Non-pigmented ciliary epithelial cell (primary cell): ENCODE measurements at places on chromosomes 11 and 22.

DNA sequence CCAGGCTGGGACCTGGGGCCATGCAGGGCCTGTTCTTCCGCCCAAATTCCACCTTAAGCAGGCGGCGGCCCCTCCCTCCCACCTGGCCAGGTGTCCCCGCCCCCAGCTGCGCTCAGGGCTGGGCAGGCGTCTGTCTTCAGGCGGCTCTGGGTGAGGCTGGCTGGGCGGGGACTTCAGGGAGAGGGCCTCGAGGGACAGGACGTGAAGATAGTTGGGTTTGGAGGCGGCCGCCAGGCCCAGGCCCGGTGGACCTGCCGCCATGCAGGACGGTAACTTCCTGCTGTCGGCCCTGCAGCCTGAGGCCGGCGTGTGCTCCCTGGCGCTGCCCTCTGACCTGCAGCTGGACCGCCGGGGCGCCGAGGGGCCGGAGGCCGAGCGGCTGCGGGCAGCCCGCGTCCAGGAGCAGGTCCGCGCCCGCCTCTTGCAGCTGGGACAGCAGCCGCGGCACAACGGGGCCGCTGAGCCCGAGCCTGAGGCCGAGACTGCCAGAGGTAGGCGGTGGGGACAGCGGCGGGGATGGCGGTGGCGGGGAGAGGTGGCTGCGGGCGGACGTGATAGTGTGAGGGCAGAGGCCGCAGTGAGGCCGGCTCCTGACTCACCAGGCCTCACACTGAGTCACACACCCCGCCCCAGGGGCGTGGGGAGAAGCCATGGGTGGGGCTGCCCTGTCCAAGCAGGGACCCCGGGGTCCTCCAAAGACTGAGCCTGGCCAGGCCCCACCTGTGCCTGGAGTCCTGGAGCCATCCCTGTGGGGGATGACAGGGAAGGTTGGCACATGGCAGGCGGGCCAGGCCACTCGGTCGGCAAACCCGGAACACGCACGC, at the start of gene PKP3:
TSS of gene PKP3 (plus strand) at position 176 of the 824 bp plus-strand sequence. CDS start at position 260, 84 bp downstream.
- DNase-seq: no peak

DNA sequence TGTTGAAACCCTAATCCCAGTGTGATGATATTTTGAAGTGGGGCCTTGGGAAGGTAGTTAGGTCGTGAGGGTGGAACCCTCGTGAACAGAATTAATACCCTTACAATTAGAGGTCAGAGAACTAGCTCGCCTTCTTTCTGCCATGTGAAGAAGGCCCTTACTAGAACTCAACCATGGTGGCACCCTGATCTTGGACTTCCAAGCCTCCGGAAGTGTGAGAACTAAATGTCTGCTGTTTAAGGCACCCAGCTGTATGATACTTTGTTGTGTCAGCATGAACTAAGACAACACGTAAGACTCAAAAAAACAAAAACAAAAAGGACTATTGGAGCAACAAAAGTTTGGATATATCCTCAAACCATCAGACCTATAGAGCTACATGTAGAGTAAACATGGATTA, 52.0 kb downstream of the TMEM123 start:
- DNase-seq: no peak

GRCh38 chr22:25172153-25172552, 27.5 kb upstream of the CRYBB3 start:
- no peak for DNase-seq

DNA sequence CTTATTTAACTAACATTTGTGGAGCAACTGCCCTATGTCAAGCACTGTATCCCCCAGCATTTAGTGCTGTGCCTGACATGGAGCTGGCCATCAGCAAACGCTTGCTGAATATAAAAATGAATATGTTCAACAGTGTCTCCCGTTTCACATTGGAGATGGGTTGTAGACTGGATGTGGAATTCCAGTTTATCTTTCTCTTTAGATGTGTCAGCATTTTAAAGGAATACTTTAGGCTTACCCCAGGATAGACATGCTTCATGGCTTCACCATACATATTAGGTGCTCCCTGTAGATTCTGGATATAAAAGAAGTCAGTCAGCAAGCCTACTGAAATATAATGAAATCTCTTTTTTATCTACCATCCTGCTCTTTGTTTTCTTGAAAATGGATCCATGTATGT, 21.3 kb upstream of the TPH1 start:
- no peak for DNase-seq

DNA sequence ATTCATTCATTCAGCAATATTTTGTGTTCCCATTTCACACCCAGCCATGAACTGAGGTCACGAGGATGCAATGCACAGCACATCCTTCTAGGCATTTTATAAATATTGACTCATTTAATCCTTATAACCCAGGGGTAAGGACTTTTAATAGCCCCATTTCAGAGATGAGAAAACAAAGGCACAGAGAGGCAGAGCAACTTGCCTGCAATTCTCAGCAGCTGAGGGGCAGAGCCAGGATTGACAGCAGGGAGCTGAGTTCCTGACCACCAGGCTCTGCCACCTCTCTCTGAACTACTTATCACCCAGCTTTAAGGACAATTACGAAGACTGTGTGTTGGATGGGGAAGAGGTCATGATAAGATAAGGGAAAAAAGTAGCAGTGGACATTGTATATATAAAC, 12.8 kb upstream of the FGF3 start:
- no peak for DNase-seq

- DNase-seq: no peak
These were observed 1.9 kb downstream of the NUMA1 start for GRCh38 chr11:72078477-72078876.

DNA sequence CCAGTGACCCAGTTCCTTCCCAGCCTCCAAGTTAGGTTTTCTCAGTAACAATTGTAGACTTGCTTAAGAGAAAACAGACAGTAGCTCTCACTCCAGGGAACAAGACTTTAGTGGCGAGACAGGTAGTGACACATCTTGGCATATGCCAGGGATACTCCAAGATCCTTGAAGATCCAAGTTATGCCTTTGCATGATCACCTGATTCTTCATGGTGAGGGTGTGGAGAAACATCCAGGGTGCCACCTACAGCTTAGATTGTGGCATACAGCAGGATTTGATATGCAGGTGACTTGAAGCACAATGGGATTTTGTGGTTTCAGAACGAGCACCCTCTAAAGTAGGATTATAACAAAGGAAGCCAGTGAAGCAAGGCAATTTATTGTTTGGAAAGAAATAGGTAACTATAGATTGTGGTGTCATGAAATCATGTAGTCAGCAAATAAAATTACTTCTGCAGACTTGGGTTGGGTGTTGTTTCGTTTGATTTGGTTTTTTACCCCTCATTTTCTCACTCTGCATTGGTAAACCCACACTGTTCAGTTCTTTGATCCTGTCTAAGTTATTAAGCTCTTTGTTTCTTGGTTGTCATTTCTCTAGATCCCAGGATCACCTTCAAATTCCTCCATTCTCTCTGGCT, 9.2 kb downstream of the POU2AF3 start:
- no peak for DNase-seq

DNA sequence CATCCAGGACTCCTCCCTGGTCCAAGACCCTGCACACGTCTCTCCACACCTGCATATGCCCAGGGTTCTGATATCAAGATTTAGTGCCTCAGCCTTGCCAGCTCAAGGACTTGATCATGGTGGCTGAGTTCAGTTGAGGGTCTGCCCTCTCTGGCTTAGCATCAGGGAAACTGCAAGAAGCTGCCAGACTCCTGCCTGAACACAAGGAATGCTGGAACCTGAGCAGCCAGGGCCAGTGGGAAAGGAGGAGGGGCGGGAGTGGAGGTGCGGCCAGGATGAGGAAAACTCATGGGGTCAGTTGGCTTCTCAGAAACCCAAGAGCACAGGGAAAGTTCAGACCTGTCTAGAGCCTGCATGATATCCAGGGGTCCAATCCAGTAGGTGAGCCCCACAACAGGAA, 546.1 kb downstream of the BUD13 start:
- DNase-seq: no peak

GRCh38 chr22:28799606-28800307, 612 bp downstream of the XBP1 start:
- DNase-seq: no peak

DNA sequence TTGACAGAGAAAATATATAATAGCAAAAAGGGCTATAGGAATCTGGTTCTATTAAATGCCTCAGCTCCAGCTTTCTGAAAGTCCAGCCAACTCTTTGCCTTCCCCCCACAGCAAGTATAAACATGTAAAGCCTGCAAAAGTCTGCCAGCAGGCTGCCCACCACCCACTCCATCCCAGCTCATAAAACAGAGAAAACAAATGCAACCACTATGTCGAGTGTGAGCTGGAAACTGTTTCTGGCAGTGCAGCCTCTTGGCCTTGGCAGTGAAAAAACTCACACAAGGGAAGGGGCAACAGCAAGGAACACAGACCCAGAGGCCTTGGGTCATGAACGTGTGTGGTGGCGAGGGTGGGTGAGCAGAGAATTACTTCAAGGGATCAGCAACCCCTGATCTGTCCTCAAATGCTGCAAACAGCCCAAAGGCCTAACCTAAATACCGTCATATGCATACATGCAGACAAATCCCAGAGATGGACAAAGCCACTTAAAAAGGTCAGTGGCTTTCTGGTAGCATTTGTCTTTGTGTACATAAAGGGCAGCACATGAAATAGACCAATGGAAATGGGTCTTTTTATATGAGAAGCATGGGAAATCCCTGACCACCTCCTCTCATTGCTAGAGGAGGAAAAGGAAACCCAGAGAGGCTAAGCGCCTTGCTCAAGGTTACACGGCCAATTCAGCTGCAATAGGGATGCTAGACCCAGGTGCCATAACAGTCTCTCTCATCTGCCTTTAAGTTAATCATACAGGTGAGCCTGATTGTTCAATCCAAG, 74.8 kb downstream of the NAT10 start:
- no peak for DNase-seq

GRCh38 chr22:42562684-42563083, 8.9 kb downstream of the SERHL2 start:
- no peak for DNase-seq

DNA sequence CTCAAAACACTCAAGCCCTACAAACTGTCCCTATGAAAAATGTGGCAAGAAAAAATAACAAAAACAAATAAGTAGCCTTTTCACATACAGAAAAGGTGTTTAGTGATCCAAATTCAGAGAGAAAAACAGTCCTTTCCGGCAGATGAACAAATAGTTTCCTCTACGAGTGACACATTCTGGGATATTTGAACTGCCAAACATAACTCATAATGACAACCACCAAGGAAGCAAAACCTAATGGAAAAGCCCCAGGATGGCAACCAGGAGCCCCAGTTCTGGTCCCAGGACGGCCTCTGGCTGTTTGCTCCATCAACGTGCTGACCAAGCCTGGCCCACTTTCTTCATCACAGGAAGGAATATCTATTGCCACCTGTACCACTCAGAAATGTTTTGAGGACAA, 6.0 kb downstream of the PACSIN2 start:
- no peak for DNase-seq

DNA sequence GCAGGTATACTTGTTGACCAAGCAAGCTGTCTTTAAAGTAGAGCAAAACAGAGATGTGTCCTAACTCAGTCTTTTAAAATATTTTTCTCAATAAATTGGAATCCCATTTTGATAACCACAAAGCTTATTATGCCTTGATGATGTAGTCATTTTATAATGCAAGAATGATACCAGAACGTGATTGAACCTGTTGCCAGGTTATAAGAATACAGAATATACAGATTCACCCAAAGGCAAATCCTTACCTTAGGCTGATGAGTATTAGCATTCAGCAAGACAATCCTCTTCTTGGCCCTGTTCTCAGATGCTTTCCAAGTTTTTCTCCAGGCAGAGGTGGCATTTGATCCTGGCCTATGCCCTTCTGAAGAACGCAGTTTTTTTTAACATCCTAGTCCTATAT, 76.1 kb downstream of the PPFIBP2 start:
- no peak for DNase-seq

GRCh38 chr22:35792506-35792905, 74.8 kb downstream of the APOL5 start:
- no peak for DNase-seq

DNA sequence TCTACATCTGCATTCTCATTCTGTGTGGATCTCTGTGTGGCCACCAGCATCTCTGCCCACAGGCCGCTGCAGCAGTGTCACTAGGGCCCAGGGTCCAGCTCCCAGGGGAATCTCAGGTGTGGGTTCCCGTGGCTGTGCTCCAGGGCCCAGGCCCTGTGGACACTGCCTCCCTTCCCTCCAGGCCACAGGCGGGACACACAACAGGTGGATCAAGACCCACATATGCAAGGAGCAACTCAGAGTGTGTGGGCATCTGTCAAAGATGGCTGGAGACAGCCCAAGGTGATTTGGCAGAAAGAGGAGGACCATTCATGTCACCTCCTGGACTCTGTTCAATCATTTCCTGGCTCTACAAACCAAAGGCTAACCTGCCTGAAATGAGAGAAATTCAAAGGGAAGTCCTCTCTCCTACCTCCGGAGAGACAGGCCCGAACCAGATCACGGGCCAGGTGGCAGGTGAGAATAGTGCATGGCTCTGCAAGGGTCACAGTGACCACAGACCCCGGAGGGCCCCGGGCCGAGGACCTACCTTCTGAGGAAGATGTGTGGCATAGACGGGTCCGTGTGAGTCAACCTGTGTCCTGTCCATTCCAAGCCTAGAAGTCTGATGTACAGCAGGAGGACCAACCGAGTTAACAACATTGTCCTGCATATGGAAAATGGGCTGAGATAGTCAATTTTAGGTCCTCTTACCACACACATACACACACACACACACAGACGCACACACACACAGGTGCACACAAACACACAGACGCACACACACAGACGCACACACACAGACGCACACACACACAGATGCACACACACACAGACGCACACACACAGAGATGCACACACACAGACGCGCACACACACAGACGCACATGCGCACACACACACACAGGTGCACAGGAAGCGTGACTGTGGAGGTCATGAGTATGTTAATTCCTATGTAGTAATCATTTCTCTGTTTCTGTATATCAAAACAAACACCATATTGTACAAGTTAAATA, 1068.5 kb downstream of the BRD1 start:
- no peak for DNase-seq
